ENCODE measurements at places on chromosomes 1 and 21.

GRCh38 chr1:48048064-48048463 is 50.9 kb upstream of the TRABD2B start:
- no peak for DNase-seq

DNA sequence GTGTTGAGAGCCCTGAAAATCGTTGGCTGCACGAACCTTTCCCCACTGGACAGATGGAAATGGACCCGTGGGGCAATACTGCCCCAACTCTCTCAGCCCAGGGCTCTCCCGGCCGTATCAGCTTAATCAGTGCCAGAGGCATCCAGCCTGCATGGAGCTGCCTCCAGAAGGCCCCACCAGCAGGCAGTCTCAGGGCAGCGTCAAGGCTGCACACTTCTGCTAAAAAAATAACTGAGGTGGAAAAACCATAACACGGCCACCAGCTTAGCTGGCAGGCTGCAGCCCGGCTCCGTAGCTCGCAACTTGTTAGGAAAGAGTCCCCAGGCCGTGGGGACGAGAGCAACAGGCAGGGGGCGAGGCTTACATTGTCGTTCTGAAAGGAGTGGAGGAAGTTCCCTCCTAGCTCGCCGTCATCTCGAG is 27.9 kb downstream of the MRPL37 start:
- no peak for DNase-seq

GRCh38 chr1:237042892-237043576 is 1.1 kb downstream of the RYR2 start:
- no peak for DNase-seq

GRCh38 chr1:4693891-4694290 is 39.5 kb downstream of the AJAP1 start:
- DNase-seq: no peak

- no peak for DNase-seq
Observed at GRCh38 chr1:229403573-229403972, 30.3 kb downstream of the ACTA1 start.

DNA sequence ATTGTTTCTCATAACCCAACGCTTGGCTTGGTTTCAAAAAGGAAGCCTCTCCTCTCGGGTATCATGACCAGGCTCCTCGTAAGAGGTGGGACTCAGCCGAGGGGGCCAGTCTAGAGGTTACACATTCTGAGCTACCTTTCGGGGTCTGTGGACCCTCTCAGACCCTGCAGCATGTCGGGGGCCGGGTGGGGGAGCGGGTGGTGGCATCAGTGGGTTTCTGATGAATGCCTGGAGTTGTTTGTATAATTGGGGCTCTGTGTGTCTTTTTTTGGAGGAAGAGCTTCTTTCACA is 229.3 kb downstream of the CAMTA1 start:
- DNase-seq: no peak

GRCh38 chr21:28269173-28269572 is 723.5 kb downstream of the LTN1 start:
- no peak for DNase-seq

DNA sequence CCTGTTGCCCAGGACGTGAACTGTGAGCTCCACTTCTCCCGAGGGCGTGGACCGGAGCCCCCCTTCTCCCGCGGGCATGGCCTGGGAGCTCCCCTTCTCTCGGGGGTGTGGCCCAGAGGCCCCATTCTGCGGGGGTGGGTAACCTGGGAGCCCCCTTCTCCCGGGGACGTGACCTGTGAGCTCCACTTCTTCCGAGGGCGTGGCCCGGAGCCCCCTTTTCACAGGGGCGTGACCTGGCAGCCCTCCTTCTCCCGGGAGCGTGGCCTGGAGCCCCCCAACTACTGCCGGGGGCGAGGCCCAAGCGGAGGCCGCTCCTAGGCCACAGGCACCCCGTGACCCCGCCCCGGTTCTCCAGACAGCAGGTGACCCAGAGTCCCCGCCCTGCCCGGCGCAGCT is 320 bp downstream of the C1orf174 start:
- no peak for DNase-seq

GRCh38 chr21:34807146-34807880 is 138.5 kb downstream of the CLIC6 start:
- no peak for DNase-seq

DNA sequence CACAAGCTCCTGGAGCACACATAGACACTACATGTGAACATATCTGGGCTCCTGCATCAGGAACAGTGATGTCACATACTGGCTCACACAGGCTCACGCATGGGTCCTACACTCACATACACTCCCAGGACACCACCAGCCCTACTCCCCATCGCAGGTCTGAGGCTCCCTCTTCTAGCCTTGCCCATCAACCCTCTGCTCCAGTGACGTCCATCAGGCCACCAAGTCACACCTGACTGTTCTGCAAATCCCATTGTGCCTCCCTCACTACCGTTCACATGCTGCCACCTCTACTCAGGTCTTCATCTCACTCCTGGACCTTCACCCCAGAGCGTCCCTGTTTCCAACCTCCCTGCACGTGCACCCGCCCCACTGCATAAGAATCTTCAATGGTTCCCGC is 18.1 kb downstream of the TFAP2E start:
- DNase-seq: no peak

DNA sequence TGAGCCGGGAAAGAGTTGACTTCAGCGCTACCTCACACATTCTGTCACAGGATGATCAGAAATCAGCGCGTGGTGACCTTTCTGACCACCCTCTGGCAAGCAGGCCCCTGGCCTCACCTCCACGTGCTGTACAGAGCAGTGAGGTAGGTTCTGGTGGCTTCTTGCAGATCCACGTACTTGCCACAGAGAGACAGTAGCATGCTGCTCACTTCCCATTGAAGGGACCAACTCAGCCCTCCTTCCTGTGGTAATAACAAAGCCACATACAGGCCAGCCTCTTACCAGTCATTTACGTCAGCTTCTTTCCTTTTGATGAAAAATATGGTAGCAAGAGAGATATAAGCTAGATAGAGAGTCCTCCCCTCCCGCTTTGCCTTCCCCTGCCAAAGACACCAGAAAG is 200.7 kb downstream of the CHRM3 start:
- DNase-seq: peak; percentile 9

DNA sequence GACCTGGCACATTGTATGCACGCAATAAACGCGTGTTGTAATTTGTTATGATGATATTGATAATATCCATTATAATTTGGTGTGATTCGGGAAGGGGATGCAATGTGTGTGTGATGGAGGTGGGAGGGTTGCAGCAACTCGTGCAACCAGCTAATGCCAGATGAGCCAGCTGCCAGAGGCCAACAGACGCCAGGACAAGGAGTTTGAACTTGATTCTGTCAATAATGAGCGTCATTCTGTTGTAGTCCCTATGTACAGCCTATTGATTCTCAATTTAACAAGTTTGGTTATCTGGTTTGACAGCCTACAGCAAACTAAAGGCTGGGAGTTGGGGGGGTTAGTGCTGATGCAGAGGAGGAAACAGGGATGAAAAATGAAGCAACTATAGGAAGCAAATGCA is 35.5 kb downstream of the TIAM1 start:
- DNase-seq: no peak

DNA sequence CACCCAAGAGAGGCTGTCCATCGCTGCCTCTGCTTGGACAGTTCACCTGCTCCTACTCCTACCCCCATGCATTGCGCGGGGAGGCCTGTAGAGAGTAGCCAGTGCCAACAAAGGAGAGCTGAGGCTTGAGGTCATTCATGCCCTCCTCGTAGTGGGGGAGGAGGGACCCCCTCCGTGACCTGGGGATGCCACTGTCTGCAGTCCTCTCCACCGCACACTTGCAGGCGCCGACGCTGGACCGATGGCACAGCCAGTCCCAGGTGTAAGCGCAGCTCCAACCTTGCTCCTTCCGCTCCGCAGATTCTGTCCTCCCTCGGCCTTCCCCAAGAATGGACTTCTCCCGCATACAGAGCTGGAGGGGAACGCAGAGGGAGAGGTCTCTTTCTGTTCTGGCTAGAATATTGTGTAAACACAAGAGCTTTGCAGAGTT is 672 bp upstream of the PHLDA3 start:
- no peak for DNase-seq
